Activated naive CD8-positive, alpha-beta T cell treated with anti-CD3 and anti-CD28 coated beads, Interleukin-2, amount 50 U/mL, for 16 hours (primary cell): ENCODE measurements at places on chromosomes 5 and 9.

DNA sequence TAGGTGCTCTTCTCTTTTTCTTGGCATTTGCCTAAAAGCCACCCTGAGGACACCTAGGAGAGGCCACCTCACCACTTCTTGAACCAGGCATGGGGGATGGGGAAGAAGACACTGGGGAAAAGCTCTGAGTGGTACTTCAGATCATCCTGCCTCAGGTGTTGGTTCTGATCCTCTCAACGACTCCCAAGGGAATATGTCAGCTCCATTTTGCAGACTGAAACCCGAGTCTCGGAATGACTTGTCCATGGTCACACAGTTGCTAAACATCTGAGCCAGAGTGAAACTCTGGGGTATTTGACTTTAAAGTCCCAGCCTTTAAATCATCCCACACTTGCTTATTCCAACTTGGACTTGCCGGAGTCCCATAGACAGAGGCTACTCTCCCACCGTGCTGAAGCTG lies 120.6 kb upstream of the GABRP start:
- no peak for DNase-seq

GRCh38 chr5:73939557-73939956 lies 313.6 kb downstream of the ARHGEF28 start:
- DNase-seq, result no peak

DNA sequence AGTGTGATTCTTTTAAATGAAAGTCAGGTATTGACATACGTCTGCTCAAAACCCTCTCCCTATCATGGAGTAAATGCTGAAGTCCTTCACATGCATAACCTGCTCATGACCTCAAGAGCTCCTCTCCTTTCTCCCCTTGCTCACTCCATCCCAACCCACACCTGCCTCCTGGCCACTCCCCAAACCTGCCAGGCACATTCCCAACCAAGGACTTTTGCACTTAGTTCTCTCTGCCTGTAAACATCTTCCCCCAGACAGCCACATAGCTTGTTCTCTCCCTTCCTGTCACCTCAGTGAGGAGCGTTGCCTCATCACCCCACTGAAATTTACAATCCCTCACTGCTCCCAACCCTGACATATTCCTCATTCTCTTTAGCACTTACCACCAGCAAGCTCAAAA lies 8.7 kb downstream of the SETD9 start:
- no peak for DNase-seq

DNA sequence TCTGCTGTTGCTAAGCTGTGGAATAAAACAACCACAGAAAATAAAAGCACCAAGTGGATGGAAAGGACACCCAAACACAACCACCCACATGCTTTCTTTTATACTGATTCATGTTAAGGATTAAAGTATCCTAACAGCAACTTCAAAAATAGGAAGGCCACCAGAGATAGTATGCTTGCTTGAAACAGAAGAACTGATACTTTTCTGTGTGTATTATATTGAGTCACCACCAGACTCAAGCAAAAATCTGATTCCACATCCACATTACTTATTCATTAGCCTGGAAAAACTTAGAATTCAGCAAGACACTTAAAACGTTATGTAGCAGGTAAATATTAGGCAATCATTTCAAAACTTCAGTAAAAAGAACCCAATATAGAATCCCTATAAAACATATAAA lies 52.3 kb downstream of the ZDHHC21 start:
- DNase-seq, result no peak

DNA sequence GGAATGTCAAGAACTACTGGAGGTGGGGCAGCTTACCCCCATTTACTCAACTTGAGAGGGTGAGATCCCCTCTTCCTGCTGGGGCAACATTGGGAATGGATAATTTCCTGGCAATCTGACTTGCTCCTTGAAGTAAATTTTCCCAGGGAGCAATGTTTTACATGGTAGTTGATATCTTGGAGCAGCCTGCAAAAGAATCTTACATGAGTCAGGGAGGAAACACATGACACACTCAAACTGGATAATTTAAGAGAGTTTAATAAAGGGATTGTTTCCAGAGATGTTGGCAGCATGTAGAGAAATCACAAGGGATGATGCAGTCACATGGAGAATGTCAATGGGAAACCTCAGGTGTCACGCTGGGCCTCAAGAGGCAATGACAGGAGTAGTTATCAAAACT lies 212.5 kb downstream of the GAS1 start:
- no peak for DNase-seq

GRCh38 chr9:98356953-98357690 lies 101.7 kb upstream of the TBC1D2 start:
- DNase-seq, result no peak
